ENCODE measurements at places on chromosomes 5 and 9.

DNA sequence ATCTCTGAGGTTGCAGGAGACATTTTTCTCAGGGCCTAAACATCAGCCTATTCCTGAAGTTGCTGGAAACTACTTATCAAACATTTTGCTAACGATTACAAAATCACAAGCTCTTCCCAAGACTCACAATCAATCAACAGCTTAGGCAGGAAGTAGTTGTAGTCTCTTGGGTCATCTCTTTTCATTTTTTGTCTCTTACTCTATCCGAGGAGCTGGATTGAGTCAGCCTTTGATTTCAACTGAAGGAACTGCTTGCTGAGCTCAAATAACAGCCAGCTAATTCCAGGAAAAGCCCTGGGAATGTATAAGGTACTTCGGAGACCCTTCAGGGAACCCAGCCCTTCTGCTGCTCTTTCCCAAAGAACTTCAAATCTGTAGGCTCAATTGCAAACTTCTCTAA, 398.9 kb downstream of the PLK2 start:
- no peak for DNase-seq

DNA sequence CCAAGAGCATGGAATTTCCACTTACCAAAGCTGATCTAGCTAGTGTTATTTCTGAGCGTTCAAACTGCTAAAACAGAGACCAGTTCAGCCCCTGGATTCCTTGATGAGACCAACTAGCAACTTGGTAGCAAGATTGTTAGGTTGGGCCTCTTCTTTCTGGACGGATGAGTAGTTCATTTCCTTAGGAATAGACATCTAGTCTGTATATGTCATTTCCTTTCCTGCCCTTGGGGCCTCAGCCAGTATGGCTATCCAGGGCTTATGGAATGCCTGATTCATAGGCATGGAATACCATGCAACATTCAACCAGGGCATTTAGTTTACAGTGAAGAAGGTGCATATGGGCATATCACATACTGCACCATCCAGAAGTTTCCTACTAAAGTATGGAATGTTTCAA, 14.5 kb upstream of the LPAR1 start:
- no peak for DNase-seq

GRCh38 chr9:115880221-115880885, 273.2 kb upstream of the PAPPA start:
- DNase-seq, result no peak

GRCh38 chr5:42810834-42811590, 680 bp downstream of the SELENOP start:
- no peak for DNase-seq

DNA sequence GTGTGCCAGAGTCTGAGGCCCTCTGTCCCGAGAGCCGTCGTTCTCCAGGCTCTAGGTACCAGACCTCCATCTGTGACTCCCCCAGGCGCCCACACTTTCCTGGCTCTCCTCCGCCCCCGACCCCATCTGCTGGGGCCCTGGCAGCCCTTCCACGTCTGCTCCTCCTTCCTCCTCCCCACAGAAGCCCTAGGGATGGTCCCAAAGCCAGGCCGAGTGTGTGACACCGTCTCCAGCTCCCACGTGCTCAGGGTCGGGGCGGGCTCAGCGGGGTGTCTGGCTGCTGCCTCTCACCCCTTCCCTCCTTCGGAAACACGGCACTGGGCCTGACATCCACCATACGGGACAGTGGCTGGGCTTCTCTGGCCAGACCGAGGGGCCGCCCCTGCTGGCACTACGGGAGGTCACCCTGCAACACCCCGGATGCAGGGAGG, 20.5 kb upstream of the SLC6A19 start:
- DNase-seq, result no peak

DNA sequence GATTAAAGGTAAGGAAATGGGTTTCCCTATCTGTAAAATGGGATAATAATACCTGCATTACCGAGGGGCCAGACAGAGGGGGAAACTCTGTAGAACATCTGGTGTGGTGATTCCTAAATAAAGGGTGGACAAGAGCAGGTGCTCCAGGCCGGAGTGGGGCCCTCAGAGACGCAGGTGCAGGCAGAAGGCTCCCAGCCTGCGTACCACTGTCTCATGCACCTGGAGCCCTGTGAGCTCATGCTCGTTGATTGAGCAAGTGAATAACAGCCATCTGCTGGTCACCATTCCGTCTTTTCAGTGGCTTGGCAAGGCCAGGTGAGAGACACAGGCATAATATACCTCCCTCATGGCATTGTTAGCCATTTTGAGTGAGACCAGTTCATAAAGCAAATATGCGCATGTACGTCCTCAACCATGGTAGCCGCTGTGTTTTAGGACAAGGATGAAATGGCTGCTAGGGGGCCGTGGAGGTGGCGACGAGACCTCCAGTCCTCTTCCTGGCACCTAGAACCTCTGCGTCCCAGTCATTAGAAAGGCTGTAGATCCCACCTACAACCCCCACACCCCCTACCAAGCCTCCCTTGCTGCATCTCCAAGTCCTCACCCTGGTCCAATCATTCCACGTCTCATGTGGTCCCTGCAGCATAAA, 198.0 kb upstream of the MVB12B start:
- no peak for DNase-seq

DNA sequence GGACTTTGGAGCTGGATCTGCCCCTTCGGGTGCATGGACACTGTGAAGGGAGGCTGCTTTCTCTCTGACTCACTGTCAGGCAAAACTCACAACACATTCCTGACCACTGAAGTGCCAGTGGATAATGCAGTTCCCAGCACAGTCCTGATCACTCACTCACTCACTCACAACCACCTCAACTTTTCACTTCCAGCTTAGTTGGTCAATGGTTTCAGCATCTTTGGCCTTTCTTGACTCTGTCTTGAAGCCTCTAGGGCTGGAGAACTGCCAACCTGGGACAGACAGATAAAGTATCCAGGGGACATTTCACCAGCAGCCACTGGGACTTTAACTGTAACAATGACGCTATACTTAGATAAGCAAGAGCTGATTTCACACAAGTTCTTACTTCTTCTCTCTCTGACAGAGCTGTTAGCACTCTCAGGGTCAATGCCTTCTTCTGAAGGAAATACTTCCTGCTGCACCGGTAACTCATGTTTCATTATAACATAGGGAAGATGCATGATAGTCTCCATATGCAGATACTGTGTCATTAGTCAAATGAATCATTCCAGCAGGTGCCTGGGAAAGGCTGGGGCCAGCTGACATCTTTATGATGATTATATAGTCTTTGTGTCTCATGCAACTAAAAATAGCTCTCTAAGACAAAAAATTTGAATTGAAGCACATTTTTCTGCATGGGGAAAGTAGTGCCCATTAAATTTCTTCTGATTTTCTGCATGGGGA, 499.0 kb downstream of the SEMA5A start:
- no peak for DNase-seq

DNA sequence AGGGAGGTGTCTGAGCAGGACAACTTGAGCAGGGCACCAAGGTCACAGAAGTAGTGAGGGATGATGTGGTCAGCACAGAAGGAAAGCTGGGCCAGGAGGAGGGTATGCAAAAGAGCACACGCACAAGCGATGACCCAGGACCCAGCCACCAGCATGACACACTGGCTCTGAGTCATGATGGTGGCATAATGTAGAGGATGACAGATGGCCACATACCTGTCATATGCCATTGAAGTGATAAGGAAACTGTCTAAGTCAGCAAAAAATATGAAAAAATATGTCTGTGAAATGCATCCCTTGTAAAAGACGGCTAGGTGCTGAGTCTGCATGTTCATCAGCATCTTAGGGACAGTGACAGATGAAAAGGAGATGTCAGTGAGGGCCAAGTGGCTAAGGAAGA, 380 bp downstream of the OR1J1 start:
- DNase-seq, result no peak

DNA sequence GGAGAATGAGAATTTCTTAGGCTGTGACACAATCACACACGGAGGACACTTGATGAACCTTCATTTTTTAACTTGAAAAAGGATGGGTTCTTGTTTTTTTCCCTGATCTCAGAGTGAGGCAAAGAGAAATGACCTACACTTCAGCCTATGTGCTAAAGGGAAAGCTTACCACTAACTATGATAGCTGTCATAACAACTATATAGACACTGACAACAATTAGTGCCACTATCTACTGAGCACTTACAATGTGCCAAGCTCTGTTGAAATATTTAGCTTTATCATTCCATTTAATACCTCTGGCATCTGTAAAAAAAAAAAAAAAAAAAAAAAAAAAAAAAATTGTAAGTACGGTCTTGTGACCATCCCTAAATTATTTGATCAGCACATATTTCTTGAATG, 135.9 kb upstream of the WWC1 start:
- DNase-seq, result no peak

DNA sequence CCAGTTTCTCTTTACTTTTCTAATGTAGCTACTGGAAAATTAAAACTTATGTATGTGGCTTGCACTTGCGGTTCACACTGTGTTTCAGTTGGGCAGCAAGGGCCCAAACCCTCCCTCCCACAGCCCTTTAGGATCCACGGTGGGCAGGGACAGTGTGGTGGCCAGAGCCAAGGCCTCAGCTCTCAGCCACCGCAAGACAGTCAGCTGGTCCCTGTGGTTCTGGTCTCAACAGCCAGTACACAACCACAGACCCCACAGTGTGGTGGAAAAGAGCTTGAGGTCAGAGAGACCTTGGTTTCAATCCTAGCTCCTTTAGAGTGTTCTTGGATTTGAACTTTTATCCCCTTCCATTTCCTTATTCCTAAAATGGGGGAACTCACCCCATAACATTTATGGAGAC, 153.0 kb upstream of the SMIM23 start:
- no peak for DNase-seq

DNA sequence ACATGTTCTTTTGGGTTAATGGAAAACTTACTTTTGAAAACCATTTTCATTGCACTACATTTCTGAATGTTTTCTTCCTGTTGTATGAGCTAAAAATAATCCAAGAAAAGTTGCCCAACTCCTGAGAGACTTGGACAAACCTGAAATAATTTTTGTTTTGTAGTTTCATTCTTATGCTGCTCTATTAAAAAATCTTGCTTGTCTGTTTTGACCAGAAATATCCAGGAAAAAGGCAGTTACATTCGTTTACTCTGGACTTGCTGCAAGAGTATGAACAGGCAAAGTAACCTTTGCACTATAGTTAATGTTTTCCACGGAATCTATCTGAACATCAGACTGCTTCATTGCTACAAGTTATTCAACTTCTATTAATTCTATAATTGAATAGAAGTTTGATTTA, 200.1 kb upstream of the DAB2 start:
- no peak for DNase-seq

GRCh38 chr5:53917095-53917494, 356.7 kb downstream of the NDUFS4 start:
- no peak for DNase-seq

DNA sequence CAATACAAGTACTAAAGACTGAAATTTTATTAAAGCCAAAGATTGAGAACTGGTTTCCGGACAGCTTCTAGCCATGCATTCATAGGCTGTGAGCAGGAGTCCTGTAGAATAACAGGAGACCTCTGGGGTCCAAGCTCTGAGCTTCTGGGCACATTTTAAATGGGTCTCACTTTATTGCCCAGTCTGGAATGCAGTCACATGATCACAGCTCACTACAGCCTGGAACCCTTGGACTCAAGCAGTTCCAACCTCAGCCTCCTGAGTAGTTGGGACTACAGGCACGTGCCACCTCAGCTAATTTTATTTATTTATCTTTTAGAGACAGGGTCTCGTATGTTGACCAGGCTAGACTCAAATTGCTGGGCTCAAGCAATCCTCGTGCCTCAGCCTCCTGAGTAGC, 15.4 kb downstream of the CDKN2AIPNL start:
- DNase-seq, result no peak

DNA sequence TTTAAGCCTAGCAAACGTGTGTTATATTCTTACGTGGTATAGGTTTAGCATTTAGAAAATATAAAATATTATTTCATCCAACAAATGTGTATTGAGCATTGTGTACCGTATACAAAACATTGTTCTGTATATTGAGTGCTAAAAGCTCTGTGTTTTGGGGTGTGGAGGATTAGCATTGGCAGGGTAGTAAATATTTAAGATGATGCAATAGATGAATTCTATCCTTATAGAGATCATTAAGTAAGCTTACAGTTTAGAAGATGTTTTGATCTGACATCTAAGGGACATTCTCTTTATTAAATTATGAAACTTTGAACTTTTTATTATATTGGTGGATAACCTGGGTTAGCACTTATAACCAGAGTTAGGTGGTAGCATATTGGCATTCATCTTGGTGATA, 48.5 kb upstream of the GLIPR2 start:
- no peak for DNase-seq

GRCh38 chr5:124736082-124736804, 10.2 kb downstream of the ZNF608 start:
- DNase-seq, result no peak

GRCh38 chr9:92328225-92328624, 2.5 kb downstream of the CENPP start:
- no peak for DNase-seq

DNA sequence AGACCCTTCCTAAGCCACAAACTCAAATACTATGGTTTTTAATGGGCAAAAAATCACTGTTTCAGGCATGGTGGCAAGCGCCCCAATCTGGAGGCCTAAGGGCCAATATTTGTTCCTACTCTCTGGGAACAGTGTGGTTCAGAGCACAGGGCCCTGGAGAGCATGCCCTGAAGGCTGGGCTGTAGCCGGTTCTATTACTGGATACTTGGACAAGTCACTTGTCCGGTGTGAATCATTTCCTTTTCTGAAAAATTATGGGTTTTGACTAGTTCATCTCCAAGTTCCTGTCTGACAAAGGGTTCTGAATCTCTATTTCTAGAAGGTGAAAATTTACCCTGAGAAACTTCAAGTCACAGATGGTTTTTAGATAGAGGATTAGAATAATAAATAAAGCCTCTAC, 75.0 kb downstream of the OTULIN start:
- no peak for DNase-seq

- no peak for DNase-seq
Measured at GRCh38 chr5:133801955-133802751, 166.3 kb downstream of the C5orf15 start.

DNA sequence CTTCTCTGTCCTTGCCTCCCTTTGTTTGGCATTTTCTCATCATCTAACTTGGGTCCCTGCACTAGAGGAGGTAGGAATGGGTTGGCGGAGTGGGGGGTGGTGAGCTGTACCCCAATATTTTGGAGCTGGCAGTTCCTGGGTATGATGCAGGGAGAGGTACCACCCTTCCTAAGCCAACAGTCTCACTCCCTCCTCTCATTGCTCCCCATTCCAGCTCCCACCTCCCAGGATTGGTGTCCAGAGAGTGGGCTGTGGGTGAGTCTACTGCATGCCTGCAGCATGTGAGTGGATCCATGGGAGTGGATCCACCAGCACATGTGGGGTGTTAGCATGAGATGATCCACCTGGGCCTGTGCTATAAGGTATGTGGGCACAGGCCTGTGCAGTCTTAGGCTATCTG, 22.2 kb upstream of the MYORG start:
- DNase-seq, result no peak

- no peak for DNase-seq
Measured at GRCh38 chr5:83444445-83444844, 27.1 kb upstream of the VCAN start.

GRCh38 chr5:16673241-16674201, 56.7 kb upstream of the RETREG1 start:
- no peak for DNase-seq

Measured in C1 segment of cervical spinal cord (tissue), 14 donors.